ENCODE measurements at places on chromosomes 12 and 14.
A peak's percentile ranks its signal among the peaks of the same experiment; 100 is the strongest.

- no peak for DNase-seq
These were observed 49.5 kb downstream of the ATP2A2 start for GRCh38 chr12:110330544-110330943.

DNA sequence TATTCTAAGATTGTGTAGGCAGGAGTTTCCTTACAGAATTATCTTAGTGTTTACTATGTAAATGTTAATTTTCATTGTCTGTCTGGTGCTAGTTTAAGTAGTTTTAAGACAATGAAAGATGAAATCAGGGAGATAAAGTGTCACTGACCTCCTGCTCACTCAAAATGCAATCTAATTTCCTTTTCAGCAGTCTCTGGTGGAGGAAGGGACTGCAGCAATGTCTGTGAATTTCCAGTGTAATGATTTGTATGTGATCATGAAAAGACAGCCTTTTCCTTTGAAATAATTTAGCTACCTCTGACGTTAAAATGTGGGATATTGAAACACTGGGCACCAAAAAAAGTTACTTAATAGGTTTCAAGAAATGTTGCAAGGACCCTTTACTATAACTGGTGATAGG is 779.7 kb upstream of the FLRT2 start:
- DNase-seq = no peak

- no peak for DNase-seq
These were observed 143.9 kb upstream of the NAV3 start for GRCh38 chr12:77686760-77687159.

- DNase-seq = no peak
These were observed 1.2 kb downstream of the PA2G4 start for GRCh38 chr12:56105609-56105902.

DNA sequence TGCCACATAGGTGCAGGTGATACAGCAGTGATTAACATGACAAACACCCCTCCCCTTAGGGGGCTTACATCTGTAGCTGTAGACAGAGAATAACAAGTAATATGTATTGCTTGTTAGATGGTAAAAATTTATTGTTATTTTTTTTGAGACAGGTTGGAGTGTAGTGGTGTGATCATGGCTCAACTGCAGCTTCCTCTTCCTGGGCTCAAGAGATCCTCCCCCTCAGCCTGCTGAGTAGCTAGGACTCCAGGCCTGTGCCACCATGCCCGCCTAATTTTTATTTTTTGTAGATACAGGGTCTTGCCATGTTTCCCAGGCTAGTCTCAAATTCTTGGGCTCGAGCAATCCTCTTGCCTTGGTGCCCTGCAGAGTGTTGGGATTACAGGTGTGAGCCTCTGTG is 19.8 kb downstream of the DIP2B start:
- DNase-seq = no peak

DNA sequence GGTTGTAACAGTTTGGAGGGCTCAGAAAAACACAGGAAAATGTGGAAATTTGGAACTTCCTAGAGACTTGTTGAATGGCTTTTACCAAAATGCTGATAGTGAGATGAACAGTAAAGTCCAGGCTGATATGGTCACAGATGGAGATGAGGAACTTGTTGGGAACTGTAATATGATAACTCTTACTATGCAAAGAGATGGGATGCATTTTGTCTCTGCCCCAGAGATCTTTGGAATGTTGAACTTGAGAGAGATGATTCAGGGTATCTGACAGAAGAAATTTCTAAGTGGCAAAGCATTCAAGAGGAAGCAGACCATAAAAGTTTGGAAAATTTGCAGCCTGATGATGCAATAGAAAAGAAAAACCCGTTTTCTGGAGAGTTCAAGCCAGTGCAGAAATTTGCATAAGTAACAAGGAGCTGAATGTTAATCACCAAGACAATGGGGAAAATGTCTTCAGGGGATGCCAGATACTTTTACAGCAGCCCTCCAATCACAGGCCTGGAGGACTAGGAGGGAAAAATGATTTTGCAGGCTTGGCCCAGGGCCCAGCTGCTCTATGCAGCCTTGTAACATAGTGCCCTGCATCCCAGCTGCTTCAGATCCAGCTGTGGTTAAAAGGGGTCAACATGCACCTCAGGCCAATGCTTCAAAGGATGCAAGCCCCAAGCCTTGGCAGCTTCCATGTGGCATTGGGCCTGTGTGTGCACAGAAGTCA is 572.7 kb upstream of the ATP2B1 start:
- DNase-seq = no peak

DNA sequence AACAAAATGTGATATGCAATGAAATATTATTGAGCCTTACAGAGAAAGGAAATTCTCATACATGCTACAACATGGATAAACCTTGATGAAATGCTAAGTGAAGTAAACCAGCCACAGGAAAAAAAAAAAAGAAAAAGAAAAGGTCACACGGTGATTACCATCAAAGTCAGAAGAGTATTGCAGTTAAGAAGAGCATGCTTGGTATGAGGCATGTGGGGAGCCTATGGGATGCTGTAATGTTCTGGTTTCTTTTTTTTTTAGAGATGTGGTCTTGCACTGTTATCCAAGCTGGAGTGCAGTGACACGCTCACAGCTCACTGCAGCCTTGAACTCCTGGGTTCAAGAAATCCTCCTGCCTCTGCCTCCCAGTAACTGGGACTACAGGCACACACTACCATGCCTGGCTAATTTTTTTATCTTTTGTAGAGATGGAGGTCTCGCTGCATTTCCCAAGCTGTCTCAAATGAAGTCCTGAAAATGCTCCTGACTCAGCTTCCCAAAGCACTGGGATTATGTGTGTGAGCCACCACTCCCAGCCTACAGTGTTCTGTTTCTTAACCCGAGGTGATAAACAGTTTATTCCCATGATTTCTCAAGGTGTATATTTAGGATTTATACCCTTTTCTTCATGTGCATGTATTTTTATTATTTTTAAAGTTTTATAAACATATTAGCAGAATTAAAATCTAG is 96.2 kb downstream of the SEC23A start:
- no peak for DNase-seq

- DNase-seq = peak; percentile 84
These were observed 17.9 kb upstream of the TDRD9 start for GRCh38 chr14:103910262-103910935.

- DNase-seq = no peak
These were observed 53.8 kb downstream of the PEBP1 start for GRCh38 chr12:118189741-118190191.

Measured in type B pancreatic cell (in vitro differentiated cells).